Thymus (tissue), 14 donors: ENCODE measurements at places on chromosomes 5 and 9. TPM values are rescaled to one million over a fixed set of nuclear protein-coding genes. Genes with fewer than 3 reads are reported as not detected.

The UBTD2 gene
- 17.8 TPM for polyA plus RNA-seq

The OBP2A gene
- polyA plus RNA-seq, result 0.09 TPM

The GABBR2 gene
- polyA plus RNA-seq, result 0.14 TPM

The BBLN gene
- polyA plus RNA-seq, result 162 TPM

The CTXN3 gene
- 0.30 TPM for polyA plus RNA-seq
